Stimulated activated CD4-positive, alpha-beta T cell treated with anti-CD3 and anti-CD28 coated beads, Interleukin-1b, Interleukin-23, amount 100 ng/mL, for 24 hours (primary cell): ENCODE measurements at places on chromosomes 1 and 21.

DNA sequence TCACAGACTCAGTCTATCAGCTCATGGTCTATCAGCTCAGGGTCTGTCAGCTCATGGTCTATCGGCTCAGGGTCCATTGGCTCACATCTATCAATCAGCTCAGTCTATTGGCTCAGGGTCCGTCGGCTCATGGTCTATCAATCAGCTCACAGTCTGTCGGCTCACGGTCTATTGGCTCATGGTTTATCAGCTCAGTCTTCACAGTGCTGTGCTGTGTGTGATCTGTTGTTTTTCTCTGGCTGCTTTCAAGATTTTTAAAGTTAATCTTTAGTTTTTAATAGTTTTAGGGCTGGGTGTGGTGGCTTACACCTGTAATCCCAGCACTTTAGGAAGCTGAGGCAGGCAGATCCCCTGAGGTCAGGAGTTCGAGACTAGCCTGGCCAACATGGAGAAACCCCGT, 14.4 kb downstream of the C1orf159 start:
- DNase-seq: no peak

GRCh38 chr1:2980073-2980791, 41.0 kb upstream of the ACTRT2 start:
- no peak for DNase-seq

GRCh38 chr1:212595229-212595628, 13.3 kb upstream of the ATF3 start:
- no peak for DNase-seq

- no peak for DNase-seq
Measured at GRCh38 chr1:4762146-4762545, 107.7 kb downstream of the AJAP1 start.

GRCh38 chr21:20783611-20784010, 214.6 kb upstream of the NCAM2 start:
- no peak for DNase-seq
